ENCODE measurements at places on chromosomes 4 and X. TPM values are rescaled to one million over a fixed set of nuclear protein-coding genes. Genes with fewer than 3 reads are reported as not detected.

Gene TMEM144
- total RNA-seq, result 9.9 TPM

Gene RBM41
- 8.6 TPM for total RNA-seq

Gene PLS3
- 584 TPM for total RNA-seq

Gene PAGE2B
- total RNA-seq, result not detected

Gene UGT2A3
- total RNA-seq, result 0.28 TPM

Gene AFM
- total RNA-seq, result not detected

Gene SPATA4
- 0.28 TPM for total RNA-seq

Gene DRD5
- not detected for total RNA-seq
